ENCODE measurements at places on chromosomes 5 and 9.

GRCh38 chr5:126359884-126360283 is 63.3 kb upstream of the GRAMD2B start:
- DNase-seq, result no peak

DNA sequence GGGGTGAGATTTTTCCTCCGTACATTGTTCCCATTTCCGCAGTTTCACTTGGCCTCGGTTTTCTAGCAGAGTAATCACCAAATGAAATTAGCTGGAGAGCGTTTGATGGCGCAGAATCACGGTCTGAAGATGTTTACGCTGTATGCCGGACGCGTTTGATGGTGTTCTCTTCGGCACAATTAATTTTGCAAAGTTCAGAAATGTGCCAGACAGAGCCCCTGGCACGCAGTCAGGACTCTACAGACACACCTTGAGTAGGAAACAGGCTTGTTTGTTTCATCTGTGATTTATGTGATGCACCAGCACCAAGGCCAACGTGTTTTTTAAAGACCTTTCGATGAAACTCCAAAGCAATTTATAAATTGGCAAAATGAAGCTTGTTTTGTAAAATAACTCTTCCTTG is 863 bp upstream of the LIFR start:
- no peak for DNase-seq

- no peak for DNase-seq
These were observed 106.1 kb downstream of the THBS4 start for GRCh38 chr5:80141147-80141671.

- no peak for DNase-seq
These were observed at the start of gene ADAMTS12 for GRCh38 chr5:33891788-33892619. TSS of gene ADAMTS12 (minus strand) at chr5:33891990. CDS start at chr5:33891856, 134 bp downstream.
